ENCODE measurements at places on chromosomes 3 and 15.

- peak; percentile 67 for DNase-seq
Observed at GRCh38 chr3:48503401-48504050, 448 bp downstream of the SHISA5 start.

DNA sequence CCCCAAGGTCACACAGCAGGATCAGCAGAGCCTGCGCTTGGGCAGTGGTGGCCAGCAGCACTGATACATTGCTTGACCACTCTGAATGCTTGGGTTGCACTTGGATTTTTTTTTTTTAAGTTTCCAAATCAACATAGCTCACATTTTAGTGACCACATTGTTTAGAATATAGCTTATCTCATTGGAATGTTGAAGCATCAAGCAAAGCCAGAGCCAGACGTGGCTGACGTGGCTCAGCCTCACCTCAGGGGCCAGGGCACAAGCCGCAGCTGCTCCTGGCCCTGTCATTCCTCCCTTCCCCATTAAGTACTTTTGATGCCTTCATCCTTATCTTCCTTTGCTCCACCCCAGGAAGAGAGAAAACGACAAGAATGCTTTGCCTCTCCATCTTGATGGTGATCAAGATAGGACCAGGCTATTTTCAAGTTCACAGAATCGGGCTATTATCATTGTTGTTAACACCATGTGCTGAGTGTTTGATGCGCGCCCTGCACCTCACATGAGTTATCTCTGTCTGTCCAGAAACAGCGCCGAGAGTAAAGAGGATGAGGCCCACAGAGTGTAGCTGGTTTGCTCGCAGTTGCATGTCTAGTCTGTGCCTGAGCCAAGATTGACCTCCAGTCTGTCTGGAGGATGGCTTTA lies 75.8 kb downstream of the AAGAB start:
- peak; percentile 87 for DNase-seq

GRCh38 chr3:191792580-191792979 lies 331.6 kb downstream of the PYDC2 start:
- DNase-seq, result peak; percentile 65

- no peak for DNase-seq
Observed at GRCh38 chr3:98552232-98553020, 20.6 kb downstream of the GPR15 start.

GRCh38 chr3:31262201-31262600 lies 270.5 kb upstream of the STT3B start:
- no peak for DNase-seq

DNA sequence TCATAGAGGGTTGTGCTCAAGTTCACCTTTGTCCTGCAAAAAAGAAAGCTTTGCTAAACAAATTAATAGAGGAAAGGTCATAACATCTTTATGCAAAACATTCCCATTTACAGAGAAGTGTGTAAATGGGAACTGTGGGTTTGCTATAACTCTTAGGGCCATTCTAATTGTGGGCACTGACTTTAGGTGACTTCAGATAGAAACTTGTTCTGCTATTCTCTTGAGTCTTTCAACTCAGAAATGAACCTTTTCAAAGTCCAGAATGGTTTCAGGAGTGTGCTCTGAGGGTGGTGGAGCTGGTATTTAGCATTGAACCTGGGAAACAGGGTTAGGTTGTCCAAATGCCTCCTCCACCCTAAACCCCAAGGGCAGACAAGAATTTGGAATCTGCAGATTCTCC lies 34.0 kb downstream of the SPTSSB start:
- DNase-seq, result no peak

GRCh38 chr3:113985541-113985940 lies 37.7 kb downstream of the ZDHHC23 start:
- DNase-seq, result peak; percentile 18

- DNase-seq, result no peak
Observed at GRCh38 chr15:60548101-60548500, 69.2 kb upstream of the ICE2 start.

GRCh38 chr15:61871926-61872522 lies 188.2 kb downstream of the VPS13C start:
- DNase-seq, result peak; percentile 53

DNA sequence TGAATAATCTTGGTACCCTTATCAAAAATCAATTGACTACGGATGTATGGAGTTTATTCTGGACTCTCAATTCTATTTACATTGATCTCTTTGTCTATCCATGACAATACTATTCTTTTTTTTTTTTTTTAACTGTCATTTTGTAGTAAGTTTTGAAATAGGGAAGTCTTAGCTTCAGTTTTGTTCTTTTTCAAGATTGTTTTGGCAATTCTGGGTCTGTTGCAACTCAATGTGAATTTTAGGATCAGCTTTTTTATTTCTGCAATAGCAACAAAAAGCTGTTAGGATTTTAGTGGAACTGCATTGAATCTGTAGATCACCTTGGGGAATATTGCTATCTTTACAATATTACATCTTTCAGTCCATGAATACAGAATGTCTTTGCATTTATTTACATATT lies 21.4 kb downstream of the BTLA start:
- DNase-seq, result no peak

GRCh38 chr3:9225268-9225667 lies 24.2 kb downstream of the SRGAP3 start:
- DNase-seq, result no peak

DNA sequence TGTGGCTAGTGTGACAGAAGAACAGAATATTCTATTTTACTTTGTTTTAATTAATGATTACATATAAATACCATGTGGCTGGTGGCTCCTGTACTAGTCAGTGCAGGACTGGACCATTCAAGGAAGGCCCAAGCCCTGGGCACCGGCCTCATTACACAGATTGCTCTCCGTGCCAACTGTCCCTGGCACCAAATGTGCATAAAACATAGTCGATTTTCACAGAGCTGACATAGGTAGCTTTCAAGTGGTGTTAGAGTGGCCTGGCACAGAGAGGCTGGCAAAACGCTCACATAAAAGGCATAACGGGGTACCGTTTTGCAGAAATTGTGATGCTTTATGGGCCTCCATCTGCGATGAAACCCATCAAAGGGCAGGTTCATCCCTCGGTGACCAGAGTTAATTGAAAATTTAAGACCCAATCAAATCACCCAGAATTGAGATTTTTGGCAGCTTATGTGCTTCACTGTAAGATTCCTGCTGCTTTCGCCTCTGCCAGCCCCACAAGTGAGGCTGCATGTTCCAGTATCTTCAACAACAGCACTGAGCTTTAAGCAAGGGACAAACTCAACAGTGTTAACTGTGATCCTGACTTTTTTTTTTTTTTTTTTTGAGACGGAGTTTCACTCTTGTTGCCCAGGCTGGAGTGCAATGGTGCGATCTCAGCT lies 25.9 kb downstream of the RFTN1 start:
- no peak for DNase-seq

DNA sequence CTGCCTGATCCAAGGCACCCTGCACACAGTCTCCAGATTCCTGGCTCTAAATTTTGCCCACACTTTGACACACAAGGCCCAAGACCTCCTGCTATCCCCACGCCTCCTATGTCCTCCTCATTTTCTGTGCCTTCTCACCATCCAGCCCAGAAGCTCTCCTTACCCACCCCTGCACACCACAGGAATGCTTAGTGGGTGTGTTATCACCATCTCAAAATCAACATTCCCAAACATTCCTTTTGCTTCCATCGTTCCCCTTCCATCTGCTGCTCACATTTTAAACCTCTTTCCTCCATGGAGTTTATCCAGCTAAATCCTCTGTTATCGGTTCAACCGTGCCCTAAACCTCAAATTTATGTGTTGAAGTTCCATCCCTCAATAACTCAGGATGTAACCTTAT lies 43.9 kb downstream of the DGKG start:
- no peak for DNase-seq

DNA sequence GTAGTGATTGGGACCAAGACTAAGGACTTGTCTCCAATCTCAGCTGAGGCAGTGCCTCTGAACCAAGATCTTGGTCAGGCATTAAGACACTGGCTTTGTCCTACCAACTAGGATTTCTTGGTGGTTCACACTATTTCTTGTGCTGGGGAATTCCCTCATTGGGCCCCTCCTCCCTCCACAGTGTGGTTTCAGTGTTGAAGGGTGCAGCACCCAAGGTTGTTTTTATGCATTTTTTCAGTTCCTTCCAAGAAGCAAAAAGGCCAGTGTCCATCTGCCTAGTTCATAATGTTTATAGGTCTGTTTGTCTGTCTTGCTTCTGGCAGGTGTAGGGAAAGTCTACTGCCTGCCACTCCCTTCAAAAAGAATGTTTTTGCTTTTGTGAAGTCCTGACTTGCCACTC lies 10.6 kb upstream of the ITPKA start:
- no peak for DNase-seq

- DNase-seq, result peak; percentile 62
Observed at GRCh38 chr15:94412979-94413746, 181.8 kb downstream of the MCTP2 start.

DNA sequence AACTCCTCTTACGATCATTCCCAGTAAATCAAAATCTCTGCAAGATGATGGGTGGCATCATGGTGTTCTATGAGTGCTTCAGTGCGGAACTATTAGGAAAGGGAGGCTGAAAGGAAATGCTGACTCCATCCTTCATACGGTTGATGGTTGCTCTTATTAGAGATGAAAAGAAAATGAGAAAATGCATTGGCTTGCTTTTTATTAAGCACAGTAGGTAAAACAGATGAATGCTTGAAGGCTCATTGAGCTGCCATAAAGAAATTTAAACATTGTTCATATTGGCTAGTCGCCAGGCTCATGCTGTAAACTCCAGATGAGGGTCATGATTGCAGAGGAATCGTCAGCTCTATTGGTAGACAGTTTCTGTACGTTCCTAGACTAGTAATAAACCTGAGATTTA lies 115.8 kb downstream of the EPHA3 start:
- DNase-seq, result no peak

DNA sequence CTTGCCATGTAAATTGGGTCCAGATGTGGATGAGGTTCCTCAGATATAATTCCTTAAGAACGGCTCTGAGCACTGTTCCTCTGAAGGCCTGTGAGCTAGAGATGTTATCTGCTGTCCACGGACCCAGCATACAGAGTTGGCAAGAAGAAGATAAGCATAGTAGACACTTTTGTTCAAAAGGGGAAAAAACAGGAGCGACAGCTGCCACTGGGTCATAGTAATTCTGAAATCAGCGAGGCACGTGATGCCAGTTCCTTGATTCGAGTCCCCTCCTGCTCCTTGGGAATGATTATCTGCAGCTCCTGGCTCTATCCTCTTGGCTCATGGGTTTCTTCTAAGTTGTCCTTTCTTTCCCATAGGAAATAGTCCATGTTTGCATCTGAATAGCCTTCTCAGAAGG lies 2.5 kb upstream of the RAB7A start:
- DNase-seq, result no peak

DNA sequence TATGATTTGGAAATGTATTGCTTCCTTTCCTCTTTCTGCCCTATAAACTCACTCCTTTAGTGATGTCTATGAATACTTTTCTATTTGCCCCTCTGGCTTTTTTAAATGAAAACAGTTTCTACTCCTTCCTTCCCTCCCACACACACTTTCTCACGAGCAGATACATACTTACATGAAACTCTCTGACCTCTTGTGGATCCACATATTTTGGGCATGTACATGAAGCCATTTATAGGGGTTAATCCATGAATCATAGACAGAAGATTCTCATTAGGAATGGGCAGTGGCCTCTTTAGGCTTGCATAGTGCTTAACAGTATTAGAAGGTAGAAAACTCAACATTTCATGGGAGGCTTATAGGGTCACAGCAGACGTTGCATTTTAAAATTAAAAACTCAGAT lies 24.8 kb downstream of the ANAPC13 start:
- DNase-seq, result no peak

GRCh38 chr3:126085841-126086240 lies 1.9 kb upstream of the SLC41A3 start:
- DNase-seq, result no peak

- no peak for DNase-seq
Observed at GRCh38 chr15:101306341-101307047, 11.4 kb upstream of the SNRPA1 start.
